ENCODE measurements at places on chromosomes 1 and 21.

DNA sequence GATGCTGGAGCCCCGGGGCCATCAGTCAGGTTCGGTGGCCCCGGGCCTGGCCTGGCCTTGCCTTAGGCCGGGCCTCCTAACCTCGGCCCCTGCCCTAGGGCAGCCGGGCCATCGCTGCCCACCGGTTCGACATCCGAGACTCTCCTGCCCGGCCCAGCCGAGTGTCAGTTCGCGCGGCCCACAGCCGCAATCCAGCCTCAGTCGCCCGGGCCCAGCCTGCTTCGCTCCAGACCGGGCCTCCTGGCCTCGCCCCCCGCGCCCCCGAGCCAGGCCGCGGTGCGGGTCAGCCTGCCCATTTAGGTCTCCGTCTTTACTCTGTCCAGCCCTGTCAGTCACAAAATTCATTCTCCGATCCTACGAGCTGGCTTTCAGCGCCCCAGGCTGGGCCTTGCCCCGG is 777 bp downstream of the LRRC41 start:
- peak; percentile 33 for DNase-seq

DNA sequence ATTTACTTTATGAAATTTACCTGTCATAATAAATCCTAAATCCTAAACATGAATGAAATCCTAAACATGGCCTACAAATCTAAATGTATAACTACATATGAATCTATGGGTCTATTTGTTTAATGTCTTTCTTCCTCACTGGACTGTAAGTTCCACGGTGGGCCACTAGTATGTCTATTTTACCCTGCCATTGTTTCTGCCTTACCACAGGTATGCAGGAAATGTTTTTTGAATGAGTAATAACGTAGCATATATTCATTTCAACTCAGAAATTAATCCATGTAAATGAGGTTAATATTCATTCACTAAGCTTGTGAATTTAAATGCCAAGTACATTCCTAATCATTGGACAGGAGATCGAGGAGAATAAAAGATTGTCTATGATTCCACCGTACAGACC is 35.3 kb downstream of the B3GALNT2 start:
- peak; percentile 50 for DNase-seq

GRCh38 chr1:248710305-248710900 is 7.8 kb upstream of the OR14I1 start:
- no peak for DNase-seq

DNA sequence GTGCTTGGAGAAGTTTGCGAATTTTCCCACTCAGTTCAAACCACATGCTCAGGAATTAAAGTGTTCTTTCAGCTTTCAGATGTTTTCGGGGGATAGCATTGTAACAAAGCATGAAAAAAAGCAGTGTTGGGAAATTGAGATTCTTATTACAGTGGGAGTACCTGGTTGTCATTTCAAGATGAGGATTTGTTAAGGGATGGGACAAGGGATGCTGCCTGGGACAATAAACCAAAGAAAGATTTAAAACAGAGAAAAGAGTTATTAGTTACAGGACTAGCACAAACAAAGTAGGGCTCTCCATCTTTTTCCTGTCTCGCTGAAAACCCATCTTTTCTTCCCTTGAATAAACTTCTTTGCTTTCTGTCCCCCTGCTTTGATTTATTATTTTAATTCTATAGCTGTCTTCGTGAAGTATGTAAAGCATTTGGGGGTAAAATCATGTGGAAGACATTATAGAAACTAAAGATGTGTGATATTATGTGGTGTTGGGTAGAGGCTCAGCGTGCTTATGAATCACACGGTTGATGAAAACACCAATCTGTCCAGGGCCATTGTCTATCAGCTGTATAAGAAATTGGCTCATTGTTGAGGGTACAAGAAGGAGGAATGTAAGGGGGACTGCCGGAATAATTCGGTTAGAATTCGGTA is 277.6 kb downstream of the KIF26B start:
- DNase-seq, result no peak

All from fibroblast of the aortic adventitia (primary cell).